Esophagus squamous epithelium (tissue), 5 donors: ENCODE measurements at places on chromosomes 6 and 20. TPM values are rescaled to one million over a fixed set of nuclear protein-coding genes. Genes with fewer than 3 reads are reported as not detected.

DNA sequence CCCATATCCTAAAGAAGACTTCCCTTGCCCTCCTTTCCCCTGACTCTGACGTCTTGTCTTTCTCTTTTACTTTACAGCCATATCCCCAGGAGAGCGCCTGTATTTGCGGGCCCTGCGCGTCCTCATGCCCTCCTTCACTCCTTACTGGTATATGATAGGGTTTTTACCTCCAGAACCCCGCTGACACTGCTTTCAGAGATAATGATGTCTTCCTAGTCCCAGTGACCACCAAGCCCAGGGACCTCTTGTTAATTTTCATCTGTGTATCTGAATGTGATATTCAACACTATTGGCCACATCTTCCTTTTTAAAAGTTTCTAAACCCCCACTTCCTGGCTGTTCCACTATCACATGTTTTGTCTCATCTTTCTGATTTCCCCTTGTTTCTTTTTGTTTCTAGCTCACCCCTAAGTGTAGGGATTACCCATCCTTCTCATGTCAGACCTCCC is 102.0 kb downstream of the HIVEP1 start:
- peaks cover 11% of the 10 kb centered on the region for H3K4me1 ChIP-seq
- H3K4me3 ChIP-seq = no peak overlapping the region
- H3K36me3 ChIP-seq = peaks cover 32% of the 10 kb centered on the region
- no peaks in the 10 kb centered on the region for H3K27me3 ChIP-seq
- DNase-seq = no peak

DNA sequence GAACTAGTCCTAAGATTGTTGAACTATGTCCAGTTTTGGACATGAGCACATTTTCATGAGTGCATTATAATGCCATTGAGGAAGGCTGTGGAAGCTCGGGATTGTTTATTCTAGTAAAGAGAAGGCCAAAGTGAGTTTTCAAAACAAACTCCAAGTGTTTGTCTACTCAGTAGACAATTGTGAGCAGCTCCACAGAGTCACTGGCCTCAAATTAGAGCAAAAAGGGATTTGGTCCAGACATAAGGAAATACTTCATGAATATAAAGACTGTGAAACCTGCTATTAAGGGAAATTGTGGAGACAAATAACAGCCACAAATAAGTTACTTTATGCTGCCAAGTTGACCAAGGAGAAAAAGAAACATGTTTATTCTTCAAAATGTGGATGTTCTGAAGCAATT is 42.6 kb upstream of the PREP start:
- H3K4me3 ChIP-seq = no peak overlapping the region
- no peaks in the 10 kb centered on the region for H3K27me3 ChIP-seq
- DNase-seq = no peak
- no peaks in the 10 kb centered on the region for H3K4me1 ChIP-seq
- no peak overlapping the region for H3K27ac ChIP-seq

GRCh38 chr6:145643760-145644159 is 91.6 kb downstream of the EPM2A start:
- H3K27ac ChIP-seq = no peak overlapping the region
- no peak overlapping the region for H3K4me3 ChIP-seq
- DNase-seq = no peak
- no peaks in the 10 kb centered on the region for H3K27me3 ChIP-seq
- no peaks in the 10 kb centered on the region for H3K36me3 ChIP-seq
- no peaks in the 10 kb centered on the region for H3K4me1 ChIP-seq

The BPIFB2 gene
- total RNA-seq = not detected

The NDUFAF4 gene
- 29.6 TPM for total RNA-seq
